Sigmoid colon (tissue), 7 donors: ENCODE measurements at places on chromosomes 4 and X.

GRCh38 chr4:186727169-186727976 lies 3.7 kb upstream of the FAT1 start:
- H3K36me3 ChIP-seq, result no peaks in the 10 kb centered on the region
- H3K27ac ChIP-seq, result peak overlapping the region; percentile 95
- H3K4me3 ChIP-seq, result peak overlapping the region; percentile 88
- peaks cover 5% of the 10 kb centered on the region for H3K4me1 ChIP-seq
- no peaks in the 10 kb centered on the region for H3K27me3 ChIP-seq

GRCh38 chr4:65535113-65535512 lies 135.2 kb downstream of the EPHA5 start:
- H3K4me3 ChIP-seq, result no peak overlapping the region
- no peaks in the 10 kb centered on the region for H3K27me3 ChIP-seq
- DNase-seq, result no peak

DNA sequence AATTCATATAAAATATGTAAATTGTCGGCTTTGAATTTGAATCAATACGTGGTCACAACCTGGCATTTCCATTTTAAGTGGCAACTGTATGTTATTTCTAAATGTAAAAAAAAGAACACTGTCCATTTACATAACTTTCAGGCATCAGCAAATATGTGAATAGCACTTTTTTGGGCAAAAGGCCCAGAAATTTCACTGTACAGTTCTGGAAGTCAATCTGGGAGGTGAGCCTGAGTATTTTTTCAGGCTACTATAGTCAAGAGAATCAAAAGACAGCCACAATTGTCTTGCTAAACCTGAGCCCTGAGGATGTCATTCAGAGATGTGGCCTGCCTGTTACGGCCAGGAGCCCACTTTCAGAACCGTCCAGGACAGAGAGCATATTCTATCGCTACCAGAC lies 543.9 kb upstream of the MAGEB2 start:
- no peaks in the 10 kb centered on the region for H3K4me1 ChIP-seq
- H3K27me3 ChIP-seq, result no peaks in the 10 kb centered on the region
- no peak overlapping the region for H3K27ac ChIP-seq

DNA sequence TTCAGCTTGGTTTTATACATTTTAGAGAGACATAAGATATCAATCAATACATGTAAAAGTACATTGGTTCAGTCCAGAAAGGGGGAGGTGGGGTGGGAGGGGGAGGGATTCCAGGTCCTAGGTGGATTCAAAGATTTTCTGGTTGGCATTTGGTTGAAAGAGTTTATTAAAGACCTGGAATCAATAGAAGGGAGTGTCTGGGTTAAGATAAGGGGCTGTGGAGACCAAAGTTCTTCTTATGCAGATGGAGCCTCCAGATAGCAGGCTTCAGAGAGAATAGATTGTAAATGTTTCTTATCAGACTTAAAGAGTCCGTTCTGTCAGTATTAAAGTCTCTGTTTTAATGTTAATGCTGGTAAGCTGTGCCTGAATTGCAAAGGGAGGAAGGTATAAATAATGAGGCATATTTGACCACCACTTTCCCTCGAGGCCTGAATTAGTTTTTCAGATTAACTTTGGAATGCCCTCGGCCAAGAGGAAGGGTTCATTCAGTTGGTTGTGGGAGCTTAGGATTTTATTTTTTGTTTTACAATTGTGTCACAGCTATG lies 169.9 kb downstream of the AASDH start:
- DNase-seq, result no peak
- H3K36me3 ChIP-seq, result no peaks in the 10 kb centered on the region
- H3K27ac ChIP-seq, result no peak overlapping the region
- no peak overlapping the region for H3K4me3 ChIP-seq

DNA sequence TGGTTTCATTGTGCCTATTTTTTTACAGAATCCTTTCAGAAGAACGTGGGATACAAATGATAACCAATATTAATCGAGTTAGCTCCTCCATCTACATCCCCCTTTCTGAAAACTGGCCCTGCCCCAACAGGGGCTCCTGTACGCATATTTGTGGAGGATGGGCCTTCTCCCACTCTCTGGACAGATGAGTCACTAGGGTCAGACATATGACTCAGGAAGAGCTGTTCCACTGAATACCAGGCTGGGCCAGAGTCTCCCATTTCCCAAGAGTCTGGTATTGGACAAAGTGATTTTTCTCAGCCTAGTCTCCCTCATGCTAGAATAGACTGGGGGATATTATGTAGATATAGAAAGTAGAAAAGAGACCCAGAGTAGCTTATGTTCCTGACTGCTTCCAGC lies 142.4 kb downstream of the TSPAN5 start:
- peaks cover 23% of the 10 kb centered on the region for H3K4me1 ChIP-seq
- H3K4me3 ChIP-seq, result no peak overlapping the region
